ENCODE measurements at places on chromosomes 7 and 10. TPM values are rescaled to one million over a fixed set of nuclear protein-coding genes. Genes with fewer than 3 reads are reported as not detected.

DNA sequence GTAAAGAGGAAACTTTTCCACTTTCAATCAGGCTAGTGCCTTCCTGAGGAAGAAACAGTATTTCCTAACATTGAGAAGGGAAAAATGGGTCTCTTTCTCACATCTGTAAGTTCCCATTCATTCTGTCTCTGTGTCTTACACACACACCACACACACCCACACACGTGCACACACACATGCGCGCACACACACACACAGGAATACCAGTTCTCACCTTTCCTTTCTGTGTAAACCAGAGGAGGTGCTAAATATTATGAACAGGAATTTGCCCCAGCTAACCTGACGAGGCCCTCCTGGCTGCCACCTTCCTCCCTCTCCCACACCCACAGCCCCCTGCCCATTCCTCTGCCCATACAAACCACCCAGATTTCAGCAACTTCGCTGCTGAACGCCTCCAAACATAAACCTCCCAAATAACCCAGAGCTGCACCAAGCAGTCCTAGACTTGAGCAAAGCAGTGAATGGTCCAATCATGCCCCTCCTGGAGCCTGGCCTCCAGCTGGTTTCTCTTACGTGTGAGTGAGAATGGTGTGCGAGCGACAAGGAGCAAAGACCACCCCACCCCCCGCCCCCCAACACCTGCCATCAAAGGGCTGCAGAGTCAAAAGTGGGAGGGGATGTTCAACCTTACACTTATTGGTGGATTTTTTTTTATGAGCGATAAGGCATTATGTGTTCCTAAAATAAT, 190.5 kb downstream of the HECW1 start:
- H3K27ac ChIP-seq: no peak overlapping the region
- H3K36me3 ChIP-seq: no peaks in the 10 kb centered on the region
- no peaks in the 10 kb centered on the region for H3K27me3 ChIP-seq
- no peak overlapping the region for H3K4me3 ChIP-seq
- no peaks in the 10 kb centered on the region for H3K4me1 ChIP-seq

- no peak for DNase-seq
- H3K27me3 ChIP-seq: no peaks in the 10 kb centered on the region
- no peak overlapping the region for H3K27ac ChIP-seq
- H3K4me3 ChIP-seq: no peak overlapping the region
Observed at GRCh38 chr7:104895522-104896236, 118.3 kb upstream of the KMT2E start.

The SLC16A12 gene
- 0.21 TPM for total RNA-seq

The TIAL1 gene
- 123 TPM for total RNA-seq

Data from aorta (tissue), 5 donors.